ENCODE measurements at places on chromosomes 11 and 22.

DNA sequence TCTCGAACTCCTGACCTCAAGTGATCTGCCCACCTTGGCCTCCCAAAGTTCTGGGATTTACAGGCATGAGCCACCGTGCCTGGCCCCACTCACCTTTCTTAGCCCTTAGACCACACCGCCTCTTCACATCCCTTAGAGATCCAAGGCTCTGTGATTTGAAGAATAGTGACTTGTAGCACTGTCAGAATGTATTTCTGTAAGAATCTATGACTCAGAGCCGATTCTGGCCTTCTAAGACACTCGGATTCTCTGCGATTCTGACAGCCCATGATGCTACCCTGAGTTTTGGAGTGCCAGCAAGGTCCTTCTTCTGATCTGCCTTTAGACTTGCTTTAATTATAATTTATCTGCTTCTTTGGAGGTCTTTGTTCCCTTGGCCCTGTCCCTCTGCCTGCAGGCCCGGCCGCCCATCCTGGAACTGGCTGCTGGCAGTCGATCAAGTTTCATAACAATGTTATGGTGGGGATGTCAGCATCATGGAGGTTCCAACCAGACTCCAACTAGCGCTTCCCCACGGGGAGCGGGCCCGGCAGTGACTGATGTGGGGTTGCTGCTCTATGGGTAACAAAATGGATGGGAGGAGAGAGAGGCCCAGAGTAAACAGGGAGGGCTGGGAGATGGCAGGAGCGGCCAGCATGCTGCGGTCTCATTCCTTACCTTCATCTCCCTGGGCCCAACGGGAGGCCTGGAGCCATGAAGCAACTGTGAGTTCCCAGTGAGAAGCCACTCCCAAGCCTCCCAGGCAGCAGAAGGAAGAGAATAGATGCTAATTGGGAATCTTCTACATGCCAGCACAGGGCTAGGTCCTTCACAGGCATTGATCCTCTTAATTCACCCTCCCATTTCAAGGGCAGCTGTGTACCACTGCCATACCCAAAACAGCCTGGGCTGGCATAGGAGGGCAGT, 55.7 kb upstream of the RASD2 start:
- DNase-seq, result no peak

DNA sequence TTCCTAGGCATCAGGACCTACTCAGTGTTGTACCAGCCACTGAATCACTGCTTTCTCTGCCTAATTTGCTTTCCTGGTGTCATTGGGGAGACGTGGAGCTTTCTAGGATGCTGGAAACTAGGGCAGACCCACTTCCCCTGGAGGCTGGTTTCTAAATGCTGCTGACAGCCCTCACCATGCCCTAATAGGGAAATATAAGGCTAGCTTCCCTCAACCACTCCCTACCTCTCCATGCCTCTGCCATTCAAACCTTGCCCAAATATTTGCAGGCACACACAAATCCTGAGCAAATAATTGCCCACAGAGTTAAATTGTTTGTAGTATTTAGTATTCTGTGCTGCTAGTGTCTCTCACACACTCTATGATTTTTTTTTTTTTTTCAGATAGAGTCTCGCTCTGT, 310.2 kb downstream of the DDX10 start:
- no peak for DNase-seq

- DNase-seq, result no peak
Measured at GRCh38 chr11:117010808-117011540, 87.3 kb downstream of the SIK3 start.

- DNase-seq, result no peak
Measured at GRCh38 chr22:19233189-19233661, 54.7 kb upstream of the SLC25A1 start.

GRCh38 chr22:19596680-19597398, 72.6 kb upstream of the CLDN5 start:
- DNase-seq, result peak; percentile 11

GRCh38 chr11:134519390-134519750, 107.3 kb upstream of the B3GAT1 start:
- DNase-seq, result no peak

DNA sequence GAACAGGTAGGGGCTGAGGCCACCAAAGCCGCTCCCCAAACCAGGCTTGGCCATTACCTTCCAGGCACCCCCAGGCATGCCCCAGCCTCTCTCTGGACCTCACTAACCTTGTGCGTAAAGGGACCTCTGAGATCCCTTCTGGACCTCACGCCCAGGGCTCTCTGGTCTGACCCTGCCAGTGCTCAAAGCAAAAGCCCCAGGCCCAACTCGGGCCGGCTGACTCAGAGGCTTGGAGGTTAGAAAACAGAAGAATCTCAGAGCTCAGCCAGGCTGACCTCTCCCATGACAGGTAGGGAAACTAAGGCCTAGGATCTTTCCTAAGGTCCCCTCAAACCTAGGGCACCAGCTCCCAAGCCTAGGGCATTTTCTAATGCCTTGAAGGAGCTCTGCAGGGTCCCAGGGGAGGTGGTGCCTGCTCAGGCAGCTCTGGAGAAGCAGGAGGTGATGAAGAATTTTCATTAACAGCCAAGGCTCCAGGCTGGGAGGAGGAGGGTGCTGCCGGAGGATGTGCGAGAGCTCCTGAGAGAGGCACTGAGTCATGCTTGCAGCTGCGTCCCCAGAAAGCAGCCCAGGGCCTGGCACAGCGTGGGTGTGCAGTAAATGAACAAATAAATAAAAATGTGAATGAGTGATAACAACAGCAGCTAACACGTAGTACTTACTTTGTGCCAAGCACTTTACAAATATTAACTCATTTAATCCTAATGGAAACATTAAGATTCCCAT, 25.6 kb downstream of the ARRB1 start:
- peak; percentile 82 for DNase-seq

DNA sequence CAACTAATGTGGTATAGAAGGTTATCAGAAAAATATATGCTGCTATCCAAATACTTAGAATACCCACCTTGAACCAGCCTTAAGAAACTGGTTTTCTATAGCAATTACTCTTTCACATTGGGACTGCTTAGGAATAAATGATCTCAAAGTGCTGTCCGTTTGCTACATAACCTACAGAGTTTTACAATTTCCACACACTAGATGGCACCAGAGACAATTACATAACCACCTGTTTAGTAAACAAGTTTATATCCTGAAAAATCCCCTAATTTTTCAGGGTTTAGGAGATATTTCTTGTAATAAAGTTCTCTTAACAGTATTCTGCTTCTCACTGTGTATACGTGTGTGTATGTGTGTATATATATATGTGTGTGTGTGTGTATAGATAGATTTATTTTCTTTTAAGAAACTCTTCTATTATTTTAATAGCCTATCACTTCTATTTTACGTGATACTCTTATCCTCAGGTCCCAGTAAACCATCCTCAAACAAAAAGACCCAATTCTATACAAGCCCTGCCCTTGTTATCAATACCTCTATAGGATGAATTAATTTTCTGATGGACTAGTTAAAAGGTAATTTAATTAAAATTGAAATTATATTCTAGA, 6.7 kb upstream of the OR5I1 start:
- DNase-seq, result no peak

- peak; percentile 62 for DNase-seq
Measured at GRCh38 chr11:6319704-6320410, 444 bp downstream of the CAVIN3 start.
